ENCODE measurements at places on chromosomes 12 and 14. TPM values are rescaled to one million over a fixed set of nuclear protein-coding genes. Genes with fewer than 3 reads are reported as not detected.

The SLC8A3 gene
- 6.5 TPM for polyA plus RNA-seq

The CCDC60 gene
- polyA plus RNA-seq, result 1.3 TPM

The CLEC6A gene
- polyA plus RNA-seq, result not detected

The CLEC1B gene
- 2.5 TPM for polyA plus RNA-seq

The OVCH1 gene
- polyA plus RNA-seq, result not detected

The ATL1 gene
- polyA plus RNA-seq, result 6.7 TPM

The SYNE3 gene
- 2.2 TPM for polyA plus RNA-seq

The ASPG gene
- polyA plus RNA-seq, result 15.8 TPM

The TUNAR gene
- 0.09 TPM for polyA plus RNA-seq

The DEGS2 gene
- polyA plus RNA-seq, result 3.5 TPM

The KLRG1 gene
- polyA plus RNA-seq, result 1.5 TPM

The GLT1D1 gene
- 2.3 TPM for polyA plus RNA-seq

The RNFT2 gene
- polyA plus RNA-seq, result 3.6 TPM

The CCDC88C gene
- 21.4 TPM for polyA plus RNA-seq

All from right lung (tissue), 10 donors.